ENCODE measurements at places on chromosomes 1 and 21.

GRCh38 chr21:42218836-42219605, at the start of gene ABCG1:
Gene ABCG1, plus strand, starts transcription at chr21:42219140. Its CDS starts 123 bp downstream, at chr21:42219263.
- peak; percentile 47 for DNase-seq

- no peak for DNase-seq
These were observed 221.9 kb downstream of the PBX1 start for GRCh38 chr1:164780863-164781262.

DNA sequence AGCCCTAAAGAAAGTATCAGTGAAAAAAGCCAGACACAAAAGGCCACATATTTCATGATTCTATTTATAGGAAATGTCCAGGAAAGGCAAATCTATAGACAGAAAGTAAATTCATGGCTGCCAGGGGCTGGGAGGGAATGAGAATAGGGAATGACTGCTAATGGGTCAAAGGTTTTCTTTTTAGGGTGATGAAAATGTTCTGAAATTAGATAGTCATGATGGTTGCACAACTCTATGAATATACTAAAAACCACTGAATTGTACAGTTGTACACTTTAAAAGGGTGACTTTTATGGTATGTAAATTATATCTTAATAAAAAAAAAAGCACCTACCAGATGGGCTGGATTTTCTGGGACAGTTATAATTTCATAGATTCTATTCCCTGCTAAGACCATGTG, 114.8 kb downstream of the CNIH3 start:
- no peak for DNase-seq

- no peak for DNase-seq
These were observed 1.0 kb upstream of the SFN start for GRCh38 chr1:26861889-26862378.

DNA sequence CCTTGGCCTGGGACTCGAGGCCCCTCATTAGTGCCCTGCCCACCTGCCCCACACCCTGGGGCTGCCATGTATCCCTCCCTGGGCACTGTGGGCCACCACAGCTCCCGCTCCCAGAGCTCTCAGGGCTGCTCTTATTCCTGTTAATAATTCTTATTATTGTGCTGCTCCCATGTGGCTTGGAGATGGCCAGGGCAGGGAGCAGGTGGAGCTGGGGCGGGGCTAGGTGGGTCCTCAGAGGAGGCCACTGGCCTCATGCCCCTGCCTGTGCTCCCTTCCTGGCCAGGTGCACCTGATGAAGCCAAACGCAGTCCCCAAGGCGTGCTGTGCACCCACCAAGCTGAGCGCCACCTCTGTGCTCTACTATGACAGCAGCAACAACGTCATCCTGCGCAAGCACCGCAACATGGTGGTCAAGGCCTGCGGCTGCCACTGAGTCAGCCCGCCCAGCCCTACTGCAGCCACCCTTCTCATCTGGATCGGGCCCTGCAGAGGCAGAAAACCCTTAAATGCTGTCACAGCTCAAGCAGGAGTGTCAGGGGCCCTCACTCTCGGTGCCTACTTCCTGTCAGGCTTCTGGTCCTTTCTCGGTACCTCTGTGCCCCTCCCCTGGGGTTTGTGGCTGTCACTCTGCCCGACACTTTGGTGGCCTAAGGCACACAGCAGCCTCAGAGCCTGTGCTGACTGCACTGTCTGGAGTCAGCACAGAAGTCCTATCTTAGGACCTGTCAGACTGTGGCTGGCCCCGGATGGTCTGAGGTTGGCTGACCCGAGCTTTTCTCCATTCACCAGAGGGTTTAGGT, 34.1 kb downstream of the BMP8A start:
- DNase-seq, result no peak

DNA sequence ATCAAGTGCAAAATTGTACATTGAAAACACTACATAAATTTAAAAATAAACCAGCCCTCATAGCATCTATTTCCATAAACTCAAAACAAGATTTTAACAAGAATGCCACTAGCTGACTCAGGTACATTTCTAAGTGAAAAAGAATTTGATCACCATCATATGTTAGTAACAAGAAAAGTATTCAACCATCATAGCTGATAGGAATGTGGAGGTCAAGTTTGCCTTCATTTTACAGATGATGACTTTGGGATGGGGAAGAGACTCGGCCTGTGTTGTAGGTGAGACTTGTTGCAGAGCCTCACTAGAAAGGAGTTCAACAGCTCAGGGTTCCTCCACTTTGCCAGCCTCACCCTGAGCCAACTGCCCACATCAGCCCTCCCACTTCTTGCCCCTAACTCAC, 318.8 kb upstream of the FAM78B start:
- DNase-seq, result no peak

- no peak for DNase-seq
These were observed 63.3 kb downstream of the UCK2 start for GRCh38 chr1:165890684-165891083.

DNA sequence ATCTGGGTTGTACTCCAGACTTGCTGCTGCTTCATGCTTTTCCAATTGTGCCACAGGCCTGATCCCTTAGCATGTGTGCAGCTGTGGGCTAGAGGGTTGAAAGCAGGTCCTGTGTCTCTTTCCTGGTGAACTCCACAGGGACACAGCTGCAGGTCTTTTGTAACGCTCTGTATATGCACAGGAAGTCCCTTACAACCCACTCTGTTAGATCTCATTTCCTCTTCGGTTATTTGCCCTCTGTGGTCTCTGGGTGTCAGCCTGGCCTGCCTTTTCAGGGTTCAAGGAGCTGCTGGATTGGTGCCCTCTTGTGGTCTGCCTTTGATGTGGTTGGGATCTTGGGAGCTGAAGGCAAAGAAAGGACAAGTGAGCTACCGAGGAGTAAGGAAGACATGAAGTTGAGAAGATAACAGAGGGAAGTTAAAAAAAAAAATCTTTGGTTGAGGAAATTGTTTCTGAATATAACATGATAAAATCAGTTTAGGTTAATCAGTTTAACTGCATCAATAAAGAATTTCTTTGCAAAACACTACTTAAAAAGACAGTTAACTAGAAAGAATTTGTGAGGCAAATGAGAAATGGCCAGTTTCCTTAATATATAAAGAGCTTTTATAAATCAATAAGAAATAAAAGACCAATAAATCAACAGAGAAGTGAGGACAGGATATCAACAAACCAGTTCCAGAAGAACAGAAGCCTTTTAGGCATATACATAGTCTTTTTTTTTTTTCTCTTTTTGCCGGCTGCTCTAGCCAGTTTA, 44.1 kb downstream of the UCK2 start:
- no peak for DNase-seq
